Endothelial cell of umbilical vein (primary cell): ENCODE measurements at places on chromosomes 12 and 14. TPM values are rescaled to one million over a fixed set of nuclear protein-coding genes. Genes with fewer than 3 reads are reported as not detected.

ZNF26 gene
- total RNA-seq = 9.7 and 11.1 TPM in 2 replicates

MGP gene
- 284 and 398 TPM in 2 replicates for total RNA-seq

RBP5 gene
- not detected in 2 replicates for total RNA-seq

ZC2HC1C gene
- 0.91 and 3.6 TPM in 2 replicates for total RNA-seq

COL2A1 gene
- not detected in 2 replicates for total RNA-seq

CYP46A1 gene
- total RNA-seq = 0.14 and 0.24 TPM in 2 replicates

C14orf132 gene
- 3.6 and 7.6 TPM in 2 replicates for total RNA-seq

ZDHHC22 gene
- 0.24 and 0.28 TPM in 2 replicates for total RNA-seq

RFLNA gene
- 3.4 and 19.7 TPM in 2 replicates for total RNA-seq

TMEM63C gene
- total RNA-seq = not detected in 2 replicates

PRICKLE1 gene
- 69.0 and 86.0 TPM in 2 replicates for total RNA-seq

LGR5 gene
- not detected in 2 replicates for total RNA-seq

CCDC198 gene
- total RNA-seq = not detected in 2 replicates

CLEC4A gene
- total RNA-seq = 0.86 and 0.95 TPM in 2 replicates

SNRPF gene
- total RNA-seq = 36.6 and 40.7 TPM in 2 replicates

E2F7 gene
- total RNA-seq = 19.8 and 24.4 TPM in 2 replicates

TSPAN9 gene
- total RNA-seq = 55.1 and 66.8 TPM in 2 replicates

NPFF gene
- not detected in 2 replicates for total RNA-seq

PROX2 gene
- not detected in 2 replicates for total RNA-seq

TSPAN19 gene
- not detected in 2 replicates for total RNA-seq

STXBP6 gene
- total RNA-seq = not detected in 2 replicates

SLC15A4 gene
- 24.5 and 24.6 TPM in 2 replicates for total RNA-seq

IL22 gene
- total RNA-seq = not detected in 2 replicates

ESR2 gene
- 0.58 TPM in 1 of 2 replicates, not detected in the other for total RNA-seq

HSPB8 gene
- total RNA-seq = 10.1 and 10.8 TPM in 2 replicates

AKAP6 gene
- total RNA-seq = 0.49 and 0.88 TPM in 2 replicates

BIN2 gene
- total RNA-seq = not detected in 2 replicates

NOXRED1 gene
- 0.33 and 0.48 TPM in 2 replicates for total RNA-seq

IGFBP6 gene
- 11.6 and 14.1 TPM in 2 replicates for total RNA-seq

NID2 gene
- 33.0 and 56.7 TPM in 2 replicates for total RNA-seq

USP44 gene
- 1.5 and 3.1 TPM in 2 replicates for total RNA-seq

NOVA1 gene
- total RNA-seq = 3.3 and 8.2 TPM in 2 replicates

SERPINA9 gene
- not detected in 2 replicates for total RNA-seq

PRH2 gene
- not detected in 2 replicates for total RNA-seq

CCDC196 gene
- total RNA-seq = not detected in 2 replicates

SLC10A1 gene
- total RNA-seq = not detected in 2 replicates

VRTN gene
- total RNA-seq = not detected in 2 replicates

GLIPR1L2 gene
- not detected in 2 replicates for total RNA-seq
